ENCODE measurements at places on chromosomes 7 and 10.

GRCh38 chr10:43926875-43927406, 278.3 kb upstream of the ZNF32 start:
- DNase-seq = no peak

DNA sequence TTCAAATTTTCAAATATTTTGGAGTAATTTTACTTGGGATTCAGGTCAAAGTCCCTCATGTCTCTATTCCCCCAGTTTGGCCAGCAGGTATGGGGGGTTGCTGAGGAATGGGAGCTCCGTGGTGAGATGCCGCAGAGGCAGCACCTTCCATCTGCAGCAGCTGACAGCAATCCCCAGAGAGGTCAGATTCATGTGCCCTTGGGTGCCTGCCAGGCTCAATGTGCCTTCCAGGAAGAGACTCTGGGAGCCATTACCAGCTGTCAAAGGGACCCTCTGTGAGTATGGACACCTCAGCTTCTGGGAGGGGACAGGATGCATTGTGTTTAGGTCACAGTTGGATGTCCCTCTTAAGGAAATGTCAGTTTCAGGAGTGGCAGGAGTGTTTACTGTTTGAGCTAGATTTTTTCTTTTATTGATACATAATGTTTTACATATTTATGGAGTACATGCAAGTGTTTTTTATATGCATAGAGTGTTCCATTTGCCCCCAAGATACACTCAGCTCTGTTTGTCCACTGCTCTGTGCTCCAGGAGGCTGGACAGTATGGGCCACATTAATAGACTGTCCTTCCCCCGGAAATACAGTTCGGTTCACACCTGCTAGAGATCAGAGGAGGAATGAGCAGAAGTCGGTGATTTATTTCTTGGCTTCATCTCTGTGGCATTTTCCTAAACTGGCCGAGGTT, 75.3 kb upstream of the GRB10 start:
- no peak for DNase-seq

DNA sequence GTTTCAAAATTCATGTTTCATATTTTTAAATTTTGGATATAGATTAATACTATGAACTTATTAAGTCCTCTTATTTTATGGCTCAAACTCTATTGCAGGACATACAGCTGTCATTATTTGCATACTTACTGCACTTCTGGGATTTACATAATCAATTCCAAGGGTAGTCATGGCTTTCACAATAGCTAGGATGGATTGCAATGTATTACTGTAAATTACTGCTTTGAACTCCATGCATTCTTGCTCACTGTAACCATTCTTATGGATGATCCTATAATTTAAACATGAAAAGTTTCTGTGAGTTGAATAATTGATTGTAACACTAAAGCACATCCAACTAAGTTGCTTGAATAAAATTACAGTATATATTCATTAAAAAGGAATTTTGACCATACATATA, 23.5 kb downstream of the GNAT3 start:
- DNase-seq = no peak

GRCh38 chr7:23100697-23101096, 4.9 kb upstream of the KLHL7 start:
- DNase-seq = no peak

DNA sequence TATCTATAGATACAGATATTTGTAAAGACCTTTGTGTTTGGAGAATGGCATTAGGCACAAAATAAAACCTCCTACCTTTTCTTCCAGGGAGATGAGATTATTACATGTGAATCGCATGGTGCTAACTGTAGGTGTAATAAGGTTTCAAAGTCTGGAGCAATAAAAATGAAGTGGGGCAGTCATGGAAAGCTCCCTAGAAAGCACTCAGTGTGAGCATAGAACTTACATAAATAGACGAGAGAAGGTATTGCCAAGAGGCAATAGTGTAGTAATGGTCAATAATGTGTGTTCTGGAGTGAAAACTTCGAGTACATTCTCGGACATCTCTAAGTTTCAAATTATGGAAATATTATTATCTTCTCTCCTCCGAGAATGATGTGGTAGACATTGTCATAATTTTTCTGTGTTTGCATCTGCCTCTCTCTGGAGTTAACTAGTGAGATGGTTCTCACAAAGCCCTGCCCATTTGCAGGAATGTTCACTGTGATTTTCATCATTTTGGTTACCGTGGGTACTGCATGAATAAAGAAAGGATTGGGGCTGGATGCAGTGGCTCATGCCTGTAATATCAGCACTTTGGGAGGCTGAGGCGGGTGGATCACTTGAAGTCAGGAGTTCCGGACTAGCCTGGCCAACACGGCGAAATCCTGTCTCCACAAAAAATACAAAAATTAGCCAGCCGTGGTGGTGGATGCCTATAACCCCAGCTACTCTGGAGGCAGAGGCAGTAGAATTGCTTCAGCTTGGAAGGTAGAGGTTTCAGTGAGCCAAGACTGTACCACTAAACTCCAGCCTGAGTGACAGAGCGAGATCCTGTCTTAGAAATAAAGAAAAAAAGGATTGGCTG, 10.6 kb downstream of the VIM start:
- DNase-seq = no peak

- no peak for DNase-seq
Observed at GRCh38 chr7:27399791-27400567, 157.4 kb downstream of the EVX1 start.

DNA sequence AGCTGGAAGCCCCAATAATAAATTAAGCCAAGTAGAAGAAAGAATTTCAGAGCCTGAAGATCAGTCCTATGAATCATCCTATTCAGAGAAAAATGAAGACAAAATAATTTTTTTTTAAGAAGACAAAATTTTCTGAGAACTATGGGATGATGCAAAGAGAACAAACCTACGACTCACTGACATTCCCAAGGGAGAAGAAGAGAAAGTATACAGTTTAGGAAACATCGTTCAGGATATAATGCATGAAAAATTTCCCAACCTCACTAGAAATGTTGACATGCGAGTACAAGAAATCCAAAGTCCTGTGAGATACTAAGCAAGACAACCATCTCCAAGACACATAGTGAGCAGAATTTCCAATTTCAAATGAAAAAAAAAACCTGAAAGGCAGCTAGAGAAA, 150.5 kb downstream of the THSD7A start:
- DNase-seq = no peak

Data from stimulated activated CD4-positive, alpha-beta T cell treated with anti-CD3 and anti-CD28 coated beads, TNF-alpha, amount 100 ng/mL, for 48 hours (primary cell).